Pons (tissue), 1 donor: ENCODE measurements at places on chromosomes 7 and 10.

GRCh38 chr10:12191715-12192114, 4.0 kb downstream of the NUDT5 start:
- DNase-seq = no peak

DNA sequence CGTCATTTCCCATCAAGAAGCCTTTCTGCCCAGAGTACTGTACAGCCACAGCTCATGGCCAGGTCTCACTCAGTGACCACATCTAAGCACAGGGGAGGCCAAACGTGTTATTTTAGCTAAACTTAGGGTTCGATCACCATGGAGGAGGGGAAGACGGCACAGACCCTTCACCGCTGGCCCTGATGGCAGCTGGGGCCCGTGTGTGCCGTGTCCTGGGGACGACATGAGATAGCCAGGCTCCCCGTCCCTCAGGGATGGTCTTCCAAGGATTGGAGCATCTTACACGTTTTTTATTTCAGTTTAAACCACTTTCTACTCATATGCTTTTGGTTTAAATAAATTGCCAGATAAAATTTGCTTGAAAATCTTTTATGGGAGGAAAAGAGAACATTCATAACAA, 512.9 kb downstream of the DNAJB6 start:
- no peak for DNase-seq

DNA sequence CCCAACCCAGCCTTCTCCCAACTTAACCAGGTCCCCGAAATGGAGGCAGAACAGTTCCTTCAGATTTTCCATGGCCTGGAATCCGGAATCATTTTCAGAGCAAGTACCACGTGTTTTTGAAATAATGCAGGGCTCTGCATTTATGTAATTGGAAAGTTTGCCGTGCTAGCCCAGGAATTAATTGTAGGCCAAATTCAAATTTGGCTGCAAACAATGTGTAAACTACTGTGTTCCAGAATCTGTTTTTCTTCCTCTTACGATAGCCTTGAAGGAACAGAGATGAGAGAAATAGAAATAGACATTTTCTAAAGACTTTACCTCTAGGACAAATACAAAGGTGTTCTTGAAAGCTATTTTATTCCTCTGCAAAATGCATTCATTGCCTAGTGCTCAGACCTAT, 77.4 kb downstream of the FAM107B start:
- DNase-seq = no peak

GRCh38 chr7:118183428-118183785, 557 bp upstream of the LSM8 start:
- no peak for DNase-seq

DNA sequence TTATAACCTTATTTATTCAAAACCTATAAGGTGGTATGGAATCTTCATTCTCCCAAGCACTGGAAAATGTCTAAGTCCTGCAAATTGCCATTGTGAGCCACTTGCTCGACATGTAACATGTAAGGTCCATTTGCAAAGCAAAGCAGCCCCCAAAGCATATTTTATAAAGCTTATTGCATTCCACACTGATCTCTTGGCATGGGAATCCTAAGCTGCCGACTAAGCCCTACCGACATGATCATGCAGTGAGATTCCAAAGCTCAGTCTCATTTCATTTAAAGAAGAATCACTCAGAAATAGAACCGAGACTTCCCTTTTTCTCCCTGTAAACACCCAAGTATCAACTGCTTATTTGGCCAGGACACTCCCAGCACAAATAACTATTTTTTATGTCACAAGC, 333.4 kb upstream of the MYO3A start:
- DNase-seq = no peak

DNA sequence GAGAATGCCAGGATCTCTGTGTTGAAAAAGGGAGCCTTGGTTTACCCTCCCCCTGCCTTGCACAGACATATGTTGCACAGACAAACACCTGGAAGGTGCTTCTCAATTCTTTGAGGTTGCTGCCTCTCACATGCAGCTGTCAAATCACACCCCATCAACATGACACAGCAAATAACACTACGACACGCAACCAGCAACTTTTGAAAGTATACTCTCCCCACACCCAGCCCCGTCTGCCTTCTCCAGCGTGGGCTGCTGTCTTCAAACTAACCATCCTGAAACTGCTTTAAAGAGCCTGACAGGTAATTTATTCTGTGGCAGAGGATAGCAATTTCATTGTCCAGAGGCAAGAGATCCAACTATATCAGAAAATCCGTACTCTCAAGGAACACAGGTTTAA, 136.1 kb downstream of the PLXNA4 start:
- DNase-seq = no peak
